Right renal cortex interstitium (tissue), 3 donors: ENCODE measurements at places on chromosomes 6 and 20.

DNA sequence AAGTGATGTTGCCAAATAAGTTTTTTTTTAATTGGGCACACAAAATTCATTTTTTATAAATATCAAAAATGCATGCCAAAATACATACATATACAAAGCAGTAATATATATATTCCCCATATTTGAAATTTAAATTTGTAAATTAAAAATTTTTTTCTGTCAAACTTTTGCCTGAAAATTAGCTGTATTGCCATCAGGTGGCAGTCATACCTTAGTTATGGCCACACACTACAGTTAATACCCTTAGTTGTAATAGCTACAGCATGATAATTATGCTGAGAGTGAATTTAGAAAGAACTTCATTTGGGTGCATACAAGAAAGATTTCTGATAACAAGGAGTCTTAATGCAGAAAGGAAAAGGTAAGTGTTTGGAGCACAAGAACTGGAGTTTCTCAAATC is 46.2 kb upstream of the SDHAF4 start:
- DNase-seq, result no peak

DNA sequence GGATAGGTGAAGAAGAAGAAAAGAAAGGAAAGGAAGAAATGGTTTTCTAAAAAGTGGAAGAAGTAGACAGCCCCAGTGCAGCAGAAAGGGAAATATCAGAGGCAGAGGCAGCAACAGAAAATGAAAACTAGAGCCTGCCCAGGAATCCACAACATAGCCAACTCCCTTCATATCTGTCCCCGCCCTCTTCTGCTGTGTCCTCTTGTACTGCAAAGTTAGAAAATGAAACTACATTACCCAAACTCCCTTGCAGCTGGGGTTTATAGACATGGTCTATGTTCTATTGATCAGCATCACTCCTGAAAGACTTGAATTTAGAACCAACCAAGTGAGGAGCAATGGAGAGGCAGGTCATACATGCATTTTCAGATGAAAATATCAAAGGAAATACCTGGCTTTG is 200.5 kb upstream of the PHACTR1 start:
- no peak for DNase-seq

DNA sequence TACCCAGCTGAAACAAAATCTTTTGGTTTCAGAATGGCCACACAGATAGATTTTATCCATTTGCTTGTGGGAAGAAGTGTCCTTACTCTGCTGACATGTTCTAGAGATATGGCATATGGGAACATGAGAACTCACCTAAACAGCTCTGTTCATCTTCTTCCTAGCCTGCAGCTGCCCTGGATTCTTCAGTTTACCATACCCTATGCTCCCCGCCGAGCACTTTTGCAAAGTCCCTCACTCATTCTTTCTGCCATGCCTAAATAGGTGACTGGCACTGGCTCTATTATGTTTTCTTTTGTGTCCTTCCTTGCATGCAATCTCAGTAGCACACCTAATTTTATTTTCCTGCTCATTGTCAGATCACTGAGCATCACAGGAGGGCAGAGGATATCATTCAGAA is 293.7 kb upstream of the RSPO3 start:
- DNase-seq, result no peak

- DNase-seq, result no peak
Observed at GRCh38 chr6:20674664-20675063, 140.4 kb downstream of the CDKAL1 start.

GRCh38 chr6:100704961-100705360 is 176.2 kb downstream of the ASCC3 start:
- DNase-seq, result no peak

- no peak for DNase-seq
Observed at GRCh38 chr20:22339946-22340345, 244.4 kb downstream of the FOXA2 start.

GRCh38 chr20:16246870-16247269 is 326.4 kb downstream of the KIF16B start:
- DNase-seq, result no peak

GRCh38 chr6:100464903-100465700 is at the start of gene SIM1:
SIM1 (minus strand) TSS chr6:100464921; CDS start chr6:100463468, 1,453 bp downstream.
- no peak for DNase-seq

GRCh38 chr6:28764014-28764723 is 159.6 kb downstream of the TRIM27 start:
- no peak for DNase-seq

GRCh38 chr6:52598123-52598823 is 21.4 kb upstream of the TRAM2 start:
- no peak for DNase-seq

GRCh38 chr20:17584689-17585088 is 14.8 kb downstream of the DSTN start:
- DNase-seq, result no peak

- DNase-seq, result no peak
Observed at GRCh38 chr6:68279793-68280557, 355.1 kb upstream of the ADGRB3 start.

DNA sequence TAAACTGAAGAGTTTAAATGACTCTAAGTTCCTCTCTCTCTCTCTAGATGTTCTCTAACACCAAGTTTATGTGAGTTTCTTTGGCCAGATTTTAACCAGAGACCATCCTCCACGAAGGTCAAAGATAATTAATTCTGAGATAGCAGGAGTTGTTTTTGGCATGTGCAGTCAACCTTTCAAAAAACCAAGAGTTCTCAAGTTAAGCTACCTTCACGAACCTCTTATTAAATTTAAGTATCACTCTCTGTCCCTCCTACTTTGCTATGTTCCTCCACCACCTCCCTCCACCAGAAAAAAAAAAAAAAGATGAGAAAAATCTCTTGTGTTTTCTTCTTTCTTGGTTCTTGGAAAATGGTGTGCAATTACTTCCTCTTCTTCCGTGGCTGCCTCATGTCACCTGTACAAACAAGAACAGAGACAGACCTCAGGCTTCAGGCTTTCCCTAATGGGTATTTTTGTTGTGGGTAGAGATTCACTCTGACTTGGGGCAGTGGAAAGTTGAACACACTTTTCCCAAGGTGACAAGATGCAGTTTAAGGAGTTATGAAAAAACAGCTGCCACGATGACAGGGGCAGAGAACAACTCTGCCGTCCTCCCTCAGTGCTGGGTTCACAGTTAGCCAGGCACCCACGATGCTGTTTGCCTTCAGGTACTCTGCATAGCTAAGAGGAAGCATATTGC is 64.3 kb downstream of the ADTRP start:
- no peak for DNase-seq

- DNase-seq, result no peak
Observed at GRCh38 chr20:45425561-45425960, 9.6 kb downstream of the PIGT start.

GRCh38 chr6:87078983-87079616 is 15.8 kb downstream of the CGA start:
- DNase-seq, result peak; percentile 23

GRCh38 chr6:89623749-89624148 is 14.8 kb downstream of the LYRM2 start:
- DNase-seq, result no peak

DNA sequence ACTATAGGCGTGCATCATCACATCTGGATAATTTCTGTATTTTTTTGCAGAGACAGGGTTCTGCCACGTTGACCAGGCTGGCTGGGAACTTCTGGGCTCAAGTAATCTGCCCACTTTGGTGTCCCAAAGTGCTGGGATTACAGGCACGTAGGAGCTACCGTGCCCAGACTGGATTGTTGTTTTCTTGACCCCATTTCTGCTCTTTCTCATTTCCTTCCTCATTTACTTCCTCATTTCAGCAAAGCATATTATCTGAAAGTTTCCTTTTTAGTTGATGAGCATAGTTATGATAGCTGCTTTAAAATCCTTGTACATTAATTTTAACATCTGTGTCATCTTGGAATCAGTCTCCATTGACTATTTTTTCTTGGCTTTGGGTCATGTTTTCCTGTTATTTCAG is 301.0 kb upstream of the RUNX2 start:
- DNase-seq, result no peak

- no peak for DNase-seq
Observed at GRCh38 chr6:146917979-146918378, 286.2 kb upstream of the STXBP5 start.

- no peak for DNase-seq
Observed at GRCh38 chr6:138410972-138411880, 7.2 kb downstream of the HEBP2 start.

GRCh38 chr6:9485992-9486391 is 928.9 kb downstream of the TFAP2A start:
- no peak for DNase-seq

DNA sequence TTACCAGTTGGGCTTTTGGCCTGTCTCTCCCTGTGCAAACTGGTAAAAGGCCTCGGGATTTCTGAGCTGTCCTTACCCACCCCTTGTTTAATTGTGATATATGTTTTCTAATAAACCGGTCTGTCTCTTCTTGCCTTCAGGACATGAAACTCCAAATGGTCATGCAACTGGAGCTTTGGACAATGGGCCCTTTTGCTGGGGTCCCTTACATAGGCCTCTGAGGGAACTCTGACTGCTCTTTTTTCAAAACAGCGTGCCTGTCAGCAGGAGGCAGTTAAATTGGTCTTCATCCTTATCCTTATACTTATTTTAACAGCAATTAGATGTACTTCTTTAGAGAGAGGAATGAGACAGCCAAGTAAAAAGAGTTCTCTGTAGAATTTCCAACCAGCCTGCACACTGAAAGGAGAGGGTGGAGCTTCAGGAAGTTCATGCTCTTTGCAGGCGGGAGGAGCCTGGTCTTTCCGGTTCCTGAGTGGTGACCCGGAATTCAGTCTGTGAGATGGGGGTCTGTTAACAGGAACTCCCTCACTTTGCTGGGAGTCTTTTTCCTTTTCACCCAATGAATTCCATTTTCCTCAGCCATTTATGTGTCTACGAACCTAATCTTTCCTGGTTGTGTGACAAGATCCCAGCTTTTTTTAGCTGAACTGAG is 299.6 kb upstream of the GJE1 start:
- DNase-seq, result no peak

GRCh38 chr20:38825901-38826625 is 20.6 kb downstream of the PPP1R16B start:
- DNase-seq, result peak; percentile 66

DNA sequence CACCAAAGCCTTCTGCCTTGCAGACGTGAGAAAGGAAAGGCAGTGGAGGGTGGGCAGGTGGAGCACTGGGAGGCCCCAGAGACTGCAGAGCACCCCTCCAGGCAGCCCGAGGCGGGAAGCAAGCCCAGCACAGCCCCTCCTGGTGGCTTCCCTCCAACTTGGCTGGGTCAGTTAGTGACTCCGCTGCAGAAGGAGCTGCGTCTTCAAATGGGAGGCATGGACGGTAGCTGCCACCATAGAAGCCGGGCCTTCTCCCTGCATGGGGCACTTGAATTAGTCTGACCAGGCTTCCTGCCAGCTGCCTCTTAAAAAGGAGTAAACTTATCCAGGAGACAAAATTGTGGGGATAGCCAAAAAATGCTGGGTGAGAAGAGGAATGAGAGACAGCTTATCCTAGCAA is 88.0 kb upstream of the RPS6KA2 start:
- no peak for DNase-seq

DNA sequence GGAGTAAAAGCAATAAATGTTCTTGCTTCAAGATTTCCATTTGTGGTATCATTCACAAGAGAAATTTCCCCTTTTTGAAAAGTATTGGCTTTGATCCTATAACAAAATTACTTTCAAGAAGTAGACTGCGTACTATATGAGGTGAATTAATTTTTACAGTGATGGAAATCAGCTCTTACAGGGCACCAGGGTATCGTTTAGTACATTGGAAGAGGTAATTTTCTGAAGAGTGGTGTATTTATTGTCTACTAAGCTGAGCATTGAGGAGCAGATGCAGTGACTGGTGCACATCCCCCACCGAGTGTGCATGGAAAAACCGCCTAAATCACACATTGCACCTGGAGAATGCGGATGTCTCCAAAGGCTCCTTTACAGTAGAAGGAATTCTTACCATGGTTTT is 209.5 kb downstream of the SAMD5 start:
- DNase-seq, result no peak

DNA sequence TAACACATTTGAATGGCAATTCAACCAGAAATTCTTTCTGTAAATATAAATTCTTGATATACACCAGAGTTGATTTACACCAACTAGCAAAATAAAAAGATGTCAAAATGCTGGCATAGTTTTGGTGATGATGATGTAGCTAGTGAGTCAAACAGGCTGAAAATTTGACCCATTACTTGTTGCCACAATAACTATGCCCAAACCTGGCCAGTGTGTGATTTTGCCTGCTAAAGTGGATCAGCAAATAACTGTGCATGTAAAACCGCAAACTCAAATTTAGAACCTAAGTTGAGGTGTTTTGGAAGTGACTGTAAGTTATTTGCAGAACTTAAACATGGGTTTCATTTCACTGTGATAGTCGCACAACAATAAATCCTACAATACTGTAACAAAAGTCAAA is 125.9 kb downstream of the KIF6 start:
- DNase-seq, result no peak

DNA sequence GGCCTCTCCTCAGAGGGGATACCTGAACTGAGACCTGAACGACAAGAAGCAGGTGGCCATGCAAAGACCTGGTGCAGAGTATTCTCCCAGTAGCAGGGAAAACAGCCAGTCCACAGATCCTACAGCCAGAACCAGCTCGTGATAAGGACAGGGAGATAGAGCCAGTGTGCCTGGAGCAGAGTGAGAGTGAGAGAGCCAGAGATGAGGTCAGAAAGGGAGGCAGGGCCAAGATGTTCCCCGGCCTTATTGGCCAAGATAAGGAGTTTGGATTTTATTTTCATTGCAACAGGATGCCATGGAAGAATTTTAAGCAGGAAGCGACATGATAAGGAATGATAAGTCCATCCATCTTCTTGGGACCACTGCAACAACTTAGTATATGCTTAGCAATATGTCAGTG is 111.8 kb downstream of the UBE3D start:
- no peak for DNase-seq

DNA sequence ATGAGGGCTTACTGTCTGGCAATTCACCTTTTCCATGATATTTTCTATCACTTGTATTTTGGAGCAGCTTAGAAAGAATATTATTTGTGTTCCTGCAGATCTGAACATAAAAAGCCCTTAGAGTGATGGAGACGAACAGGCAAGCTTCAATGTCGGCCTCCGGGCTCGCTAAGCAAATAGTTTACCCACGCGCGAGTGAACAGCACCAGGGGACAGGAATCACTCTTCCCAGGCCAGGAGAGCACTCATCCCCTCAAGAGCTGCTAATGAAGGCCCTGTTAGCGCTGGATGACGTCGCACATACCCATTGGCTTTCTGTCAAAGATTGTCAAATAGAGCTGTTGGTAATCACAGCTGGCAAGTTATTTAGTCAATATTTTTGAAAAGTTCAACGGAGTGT is 395.7 kb downstream of the ZFAND3 start:
- DNase-seq, result no peak

DNA sequence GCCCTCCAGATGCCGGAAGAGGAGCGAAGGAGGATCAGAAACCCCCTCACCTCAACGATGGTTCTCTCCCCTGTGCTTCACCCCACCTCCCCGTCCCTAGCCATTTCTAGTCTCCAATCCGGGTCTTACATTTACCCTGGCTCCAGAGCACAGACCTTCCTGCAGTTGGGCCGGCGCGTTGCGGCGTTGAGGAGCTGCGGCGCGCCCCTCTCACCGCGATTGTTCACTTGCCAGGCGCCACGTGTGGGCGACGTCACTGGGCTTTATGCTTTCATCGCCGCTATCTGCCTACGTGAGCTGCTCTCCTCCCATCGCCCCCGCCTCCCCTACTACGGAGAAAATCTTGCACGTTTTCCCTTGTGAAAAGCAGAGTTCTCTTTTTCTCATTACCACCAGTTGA is at the start of gene CRISP2:
TSS of gene CRISP2 (minus strand) at position 198 of the 400 bp plus-strand sequence. CDS start 4,347 bp downstream, outside the sequence.
- no peak for DNase-seq

- no peak for DNase-seq
Observed at GRCh38 chr20:58137651-58138265, 90.7 kb downstream of the ANKRD60 start.

- no peak for DNase-seq
Observed at GRCh38 chr6:45651301-45651700, 273.6 kb upstream of the SUPT3H start.
